Effector memory CD4-positive, alpha-beta T cell (primary cell): ENCODE measurements at places on chromosomes 11 and 22.

DNA sequence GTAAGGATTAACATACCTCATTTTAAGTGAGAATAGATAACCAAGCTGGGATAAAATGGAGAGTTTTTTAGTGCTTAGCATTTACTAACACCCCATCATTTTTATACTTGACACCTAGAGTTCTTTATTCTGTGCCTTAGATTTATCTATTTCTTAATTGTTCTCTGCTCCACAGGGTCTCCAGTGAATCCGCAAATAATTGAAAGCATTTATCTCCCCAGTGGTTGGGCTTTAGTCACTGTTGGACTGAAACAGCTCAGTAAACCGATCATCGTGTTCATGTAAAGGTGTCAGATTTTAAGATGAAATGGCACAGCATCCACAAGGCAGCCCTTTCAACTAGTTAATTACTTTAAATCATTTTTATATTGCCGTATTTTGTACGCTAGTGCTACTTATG is 17.8 kb upstream of the GRIA4 start:
- no peak for DNase-seq

- no peak for DNase-seq
Measured at GRCh38 chr11:33063326-33063881, 24.0 kb downstream of the TCP11L1 start.

DNA sequence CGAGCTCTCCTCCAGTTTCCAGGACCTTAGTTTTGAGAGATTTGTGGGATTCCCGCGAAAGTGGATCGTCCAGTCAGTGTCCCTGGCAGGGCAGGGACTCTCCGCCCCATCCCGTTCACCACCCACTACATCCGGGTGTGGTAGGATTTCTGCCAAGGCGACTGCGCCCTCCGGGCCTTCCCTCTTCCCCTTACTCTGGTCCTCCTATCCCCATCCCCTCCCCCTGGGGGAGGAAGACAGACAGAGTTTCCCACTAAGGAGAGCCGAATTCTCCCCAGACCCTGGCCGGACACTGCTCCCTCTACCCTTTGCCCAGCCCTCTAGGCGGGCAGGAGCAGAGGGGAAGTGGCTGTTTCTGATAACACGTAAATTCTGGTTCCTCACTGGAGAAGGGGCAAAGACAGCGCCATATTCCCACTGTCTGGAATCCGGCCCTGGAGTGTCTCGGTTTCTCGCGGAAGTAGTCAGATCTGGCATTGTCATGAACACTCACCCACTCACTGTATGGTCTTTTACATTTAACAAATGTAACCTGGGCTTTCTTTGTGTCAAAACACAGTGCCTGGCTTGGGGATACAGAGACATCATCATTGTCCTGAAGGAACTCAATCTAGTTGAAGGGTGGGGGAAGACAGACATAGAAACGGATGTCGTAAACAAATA is 1.1 kb upstream of the NECTIN1 start:
- no peak for DNase-seq

DNA sequence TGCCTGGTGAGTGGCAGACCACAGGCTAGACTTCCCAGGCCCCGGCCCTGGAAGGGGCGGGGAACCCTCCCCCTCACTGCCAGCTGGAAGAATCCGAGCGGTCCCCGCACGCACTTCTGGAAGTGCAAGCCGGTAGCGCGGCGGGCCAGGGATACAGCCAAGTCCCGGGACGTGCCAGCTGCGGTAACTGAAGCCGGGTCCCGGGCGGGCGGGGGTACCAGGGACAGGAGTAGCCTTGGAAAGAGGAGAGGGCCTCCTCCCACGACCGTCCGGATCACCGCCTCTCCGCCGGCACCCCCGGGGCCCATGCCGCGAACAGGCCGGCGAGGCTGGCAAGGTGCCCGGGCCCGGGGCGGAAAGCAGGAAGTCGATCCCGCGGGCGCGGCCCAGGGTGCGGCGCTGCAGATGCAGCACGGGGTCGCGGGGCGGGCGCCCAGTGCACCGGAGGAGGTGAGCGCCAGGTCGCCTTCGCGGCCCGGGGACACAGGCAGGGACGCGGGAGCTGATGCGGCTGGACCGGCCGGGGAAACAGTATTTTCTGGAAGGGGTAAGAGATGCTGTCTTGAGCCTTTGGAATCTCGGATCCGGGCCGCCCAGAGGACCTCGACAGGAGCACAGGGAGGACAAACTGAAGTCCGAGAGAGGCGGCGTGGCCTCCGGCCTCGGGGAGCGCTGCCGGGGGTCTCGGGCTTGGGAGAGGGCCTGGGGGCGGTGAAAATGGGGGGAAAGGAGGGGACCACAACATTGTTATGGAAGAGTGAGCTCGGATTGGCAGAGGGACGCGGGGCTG is 783 bp upstream of the SLC35C1 start:
- DNase-seq: peak; percentile 31

- DNase-seq: no peak
Measured at GRCh38 chr11:68659158-68659921, 25.0 kb upstream of the GAL start.

DNA sequence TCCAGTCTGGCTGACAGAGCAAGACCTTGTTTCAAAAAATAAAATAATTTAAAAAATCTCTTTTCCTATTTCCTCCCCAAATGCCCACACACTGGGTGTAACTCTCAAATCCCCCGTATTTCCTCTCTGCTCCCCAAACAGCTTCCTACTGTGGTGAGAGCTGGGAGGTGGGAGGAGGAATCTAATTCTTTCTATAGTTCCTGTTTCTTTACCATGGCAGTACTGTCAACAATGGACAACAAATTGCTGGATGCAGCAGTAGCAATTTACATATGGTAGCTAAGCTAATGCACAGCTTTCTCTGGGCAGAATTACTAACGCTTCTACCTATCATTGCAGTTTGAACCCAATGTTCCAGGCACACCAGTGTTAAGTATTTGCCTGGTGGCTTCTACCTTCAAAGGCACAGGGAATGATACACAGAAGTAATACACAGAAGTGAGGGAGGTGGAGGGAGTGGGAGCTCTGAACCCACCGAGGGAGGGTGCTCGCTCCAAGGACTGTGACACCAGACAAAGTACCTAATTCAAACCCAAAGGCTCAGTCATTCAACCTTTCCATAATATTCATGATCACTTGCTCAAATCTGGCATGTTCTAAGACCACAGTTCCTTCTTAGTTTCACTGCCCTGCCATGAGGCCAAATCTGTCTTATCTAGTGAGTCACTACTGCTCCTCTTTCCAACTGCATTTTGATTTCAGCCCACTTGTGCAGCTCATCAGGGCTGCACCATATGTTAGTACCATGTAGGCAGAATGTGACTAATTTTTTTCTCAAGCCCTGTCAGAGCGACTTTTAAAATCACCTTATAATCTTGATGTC is 37.9 kb downstream of the CELF1 start:
- no peak for DNase-seq

- DNase-seq: no peak
Measured at GRCh38 chr11:41431784-41432183, 27.7 kb downstream of the LRRC4C start.

DNA sequence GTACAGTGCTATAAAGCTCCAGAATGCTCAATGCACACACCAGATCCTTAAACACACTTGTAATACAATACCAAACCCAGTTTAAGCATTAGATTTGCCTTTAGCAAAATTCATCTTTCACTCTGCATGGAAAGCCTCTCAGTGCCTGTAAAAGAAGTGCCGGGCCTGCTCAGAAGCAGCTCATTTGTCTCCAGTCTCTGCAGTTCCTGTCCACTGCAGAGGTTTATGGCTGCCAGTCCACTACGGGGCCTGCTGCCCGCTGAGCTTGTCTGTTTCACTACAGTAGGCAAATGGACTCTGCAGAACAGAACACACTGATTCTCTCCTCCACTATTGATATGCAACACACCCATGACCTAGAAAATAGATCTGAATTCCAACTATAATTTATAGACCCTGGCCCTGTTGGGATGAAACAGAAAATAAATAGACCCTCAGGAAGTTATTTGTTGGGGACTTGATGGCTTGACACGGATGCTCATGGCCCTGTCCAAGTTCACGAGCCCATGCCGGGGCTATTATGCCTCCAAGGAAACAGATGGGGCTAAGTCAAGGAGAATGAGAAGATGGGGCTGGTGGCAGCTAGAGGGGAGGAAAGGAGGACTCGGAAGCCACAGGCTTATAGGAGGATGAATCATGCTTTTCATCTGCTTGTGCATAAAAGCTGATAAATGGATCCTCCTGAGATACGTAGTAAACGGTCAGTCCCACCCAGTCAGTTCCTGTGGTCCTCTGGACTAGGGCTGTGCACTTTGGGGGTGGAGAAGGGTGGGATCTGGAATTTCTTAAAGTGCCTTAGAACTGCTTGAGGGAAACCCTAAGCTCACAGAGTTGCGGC is 416.8 kb upstream of the TENM4 start:
- DNase-seq: no peak

GRCh38 chr22:50701076-50701419 is 28.4 kb downstream of the SHANK3 start:
- no peak for DNase-seq

GRCh38 chr11:25527841-25528240 is 804.1 kb upstream of the ANO3 start:
- DNase-seq: no peak

GRCh38 chr22:41521126-41521525 is 23.1 kb downstream of the POLR3H start:
- DNase-seq: no peak

- no peak for DNase-seq
Measured at GRCh38 chr22:48760481-48761390, 1066.9 kb downstream of the BRD1 start.

GRCh38 chr22:29481265-29482000 is 1.4 kb downstream of the NEFH start:
- DNase-seq: no peak

DNA sequence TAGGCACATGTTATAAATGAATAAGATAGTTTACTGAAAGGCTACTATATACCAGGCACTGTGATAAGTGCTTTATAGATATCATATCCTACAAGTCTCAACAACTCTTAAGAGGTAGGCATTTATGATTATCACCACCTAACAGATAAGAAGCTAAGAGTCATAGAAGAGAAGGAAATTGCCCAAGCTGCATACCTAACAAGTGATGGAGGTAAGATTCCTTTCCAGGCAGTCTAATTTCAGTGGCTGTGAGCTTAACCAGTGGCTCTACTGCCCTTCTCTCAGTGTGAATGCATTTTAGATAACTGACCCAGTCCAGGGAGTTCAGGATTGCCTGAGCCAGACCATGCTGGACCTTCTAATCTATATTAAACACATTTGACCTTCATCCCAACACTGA is 39.2 kb downstream of the HEPHL1 start:
- DNase-seq: no peak

- DNase-seq: no peak
Measured at GRCh38 chr22:22745225-22746060, 101.0 kb downstream of the GGTLC2 start.

DNA sequence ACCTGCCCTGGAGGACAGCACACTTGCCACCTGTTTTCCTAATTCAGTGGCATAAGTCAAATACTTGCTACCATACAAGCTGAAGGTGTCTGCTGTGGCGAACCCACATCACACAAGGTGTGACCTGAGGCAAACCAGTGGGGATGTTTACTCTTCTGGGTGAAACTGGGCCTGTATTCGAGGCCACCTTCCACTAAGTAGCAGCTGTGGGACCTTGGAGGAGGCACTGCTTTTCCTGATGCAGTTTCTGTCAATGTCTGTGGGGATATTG is 927.4 kb downstream of the BRD1 start:
- DNase-seq: no peak

GRCh38 chr22:26648011-26648497 is 9.3 kb upstream of the MIAT start:
- DNase-seq: peak; percentile 24

DNA sequence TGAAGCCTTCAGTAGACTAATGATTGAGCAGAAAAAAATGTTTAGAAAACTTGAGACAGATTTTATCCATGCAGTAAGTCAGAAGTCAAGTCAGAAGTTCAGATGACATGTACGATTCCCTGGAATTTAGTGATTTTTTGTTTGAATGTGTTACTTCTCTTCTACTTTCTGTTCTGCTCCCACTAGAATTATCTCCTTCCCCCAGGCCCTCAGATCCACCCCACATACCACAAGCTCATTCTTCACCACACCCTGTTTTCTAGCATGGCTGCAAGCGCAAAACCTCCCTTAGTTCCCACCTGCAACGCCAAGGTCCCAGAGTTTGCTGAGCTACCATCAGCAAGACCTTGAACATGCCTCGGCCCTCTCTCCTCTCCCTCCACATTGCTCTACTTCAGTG is 64.1 kb downstream of the KCNJ1 start:
- DNase-seq: no peak

GRCh38 chr11:130022799-130023198 is 20.2 kb upstream of the PRDM10 start:
- no peak for DNase-seq

DNA sequence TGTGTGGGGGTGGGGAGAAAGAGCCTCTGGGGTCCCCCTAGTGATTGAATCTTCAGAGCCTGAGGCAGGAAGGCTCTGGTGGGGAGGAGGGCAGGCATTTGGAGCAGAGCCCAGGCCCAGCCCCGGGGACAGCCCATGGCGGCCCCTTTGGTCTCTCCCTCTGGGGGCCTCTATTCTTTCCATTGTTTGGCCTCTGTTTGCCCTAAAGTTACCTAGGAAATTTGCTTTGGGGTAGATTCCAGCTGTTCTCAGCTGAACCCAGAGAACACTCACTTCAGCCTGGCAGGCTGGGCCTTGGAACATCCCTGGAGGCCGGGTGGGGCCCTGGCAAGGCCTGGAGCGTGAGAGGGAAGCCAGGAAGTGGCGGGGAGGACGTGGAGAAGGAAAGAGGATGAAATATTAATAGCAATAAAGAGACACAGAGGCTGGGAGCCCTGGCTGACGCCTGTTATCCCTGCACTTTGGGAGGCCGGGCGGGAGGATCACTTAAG is 22.9 kb upstream of the A4GALT start:
- no peak for DNase-seq

DNA sequence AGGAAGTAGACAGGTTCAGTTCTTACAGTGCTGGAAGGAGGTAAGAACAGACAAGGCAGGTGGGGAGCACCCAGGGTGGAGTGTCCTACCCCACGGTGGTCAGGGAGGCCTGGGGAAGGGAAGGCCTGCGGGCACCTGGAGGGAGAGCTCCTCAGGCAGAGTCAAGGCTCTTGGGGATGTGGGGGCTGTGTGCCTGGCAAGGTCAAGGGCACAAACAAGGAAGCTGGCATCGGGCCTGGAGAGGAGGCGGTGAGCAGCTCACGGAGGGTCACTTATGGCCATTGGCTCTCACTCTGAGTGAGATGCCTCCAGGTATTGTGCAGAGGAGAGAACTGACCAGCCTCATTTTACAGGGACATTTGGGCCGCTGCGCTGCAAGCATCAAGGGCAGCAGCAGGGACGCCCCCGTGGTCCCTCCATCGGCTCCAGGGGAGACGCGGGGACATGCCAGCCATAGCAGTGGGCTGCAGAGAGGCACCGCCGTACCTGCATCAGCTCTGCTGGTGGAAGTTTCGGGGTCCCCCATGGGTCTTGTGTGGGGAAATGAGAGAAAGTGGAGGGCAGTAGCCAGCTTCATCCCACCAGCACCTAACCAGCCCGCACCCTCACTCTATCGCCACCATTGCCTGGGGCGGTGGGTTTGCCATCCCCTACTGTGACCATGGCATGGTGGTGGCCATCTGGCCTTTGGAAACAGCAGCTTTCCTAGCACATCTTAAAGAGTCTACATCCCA is 37.5 kb upstream of the RTL6 start:
- no peak for DNase-seq
